ENCODE measurements at places on chromosomes 6 and 20.

DNA sequence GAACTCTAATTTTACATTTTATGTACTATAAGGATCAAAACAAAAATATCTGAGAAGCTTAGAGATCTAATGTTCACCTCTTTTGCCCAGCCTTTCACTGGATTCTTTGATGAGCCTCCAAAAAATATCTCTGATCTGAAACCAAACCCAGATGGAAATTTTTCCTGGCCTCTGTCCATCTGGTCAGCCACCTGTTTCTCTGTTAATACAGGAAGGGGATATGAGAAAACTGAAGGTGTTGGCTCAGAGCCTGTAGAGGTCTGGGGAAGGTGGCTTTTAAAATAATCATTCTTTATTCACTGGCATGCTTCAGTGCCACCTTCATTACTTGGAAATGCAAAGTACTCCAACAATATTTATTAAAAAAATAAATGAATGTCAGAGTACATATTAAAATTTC, 8.5 kb upstream of the MCM3 start:
- no peak for DNase-seq

GRCh38 chr6:104003803-104004516, 855.8 kb downstream of the HACE1 start:
- no peak for DNase-seq

GRCh38 chr6:36724514-36725390, 27.1 kb downstream of the RAB44 start:
- peak; percentile 36 for DNase-seq

DNA sequence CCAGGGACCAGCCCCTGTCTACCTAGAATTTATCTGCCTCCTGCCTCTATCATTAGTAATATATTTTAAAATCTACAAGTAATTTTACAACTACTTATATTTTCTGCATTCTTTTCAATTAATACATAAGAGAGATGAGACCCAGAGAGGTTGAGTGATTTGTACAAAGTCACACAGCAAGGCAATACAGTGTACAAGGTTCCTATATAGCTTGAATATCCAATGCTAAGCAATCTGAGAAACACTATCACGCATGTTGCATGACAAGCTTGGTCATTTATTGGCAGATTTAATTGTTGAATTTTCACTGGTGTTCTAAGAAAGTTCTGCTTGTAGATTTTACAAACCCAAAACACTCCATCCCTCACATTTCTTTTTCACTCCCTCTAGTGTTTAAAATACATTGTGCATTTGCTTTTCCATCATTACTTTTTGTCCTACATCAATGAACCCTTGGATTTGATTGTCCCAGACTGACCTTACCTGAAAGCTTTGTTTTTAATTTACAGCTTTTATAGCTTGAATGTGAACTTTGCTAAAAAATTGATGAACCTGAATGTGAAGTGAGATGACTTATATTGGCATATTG, 520.9 kb upstream of the CITED2 start:
- no peak for DNase-seq

DNA sequence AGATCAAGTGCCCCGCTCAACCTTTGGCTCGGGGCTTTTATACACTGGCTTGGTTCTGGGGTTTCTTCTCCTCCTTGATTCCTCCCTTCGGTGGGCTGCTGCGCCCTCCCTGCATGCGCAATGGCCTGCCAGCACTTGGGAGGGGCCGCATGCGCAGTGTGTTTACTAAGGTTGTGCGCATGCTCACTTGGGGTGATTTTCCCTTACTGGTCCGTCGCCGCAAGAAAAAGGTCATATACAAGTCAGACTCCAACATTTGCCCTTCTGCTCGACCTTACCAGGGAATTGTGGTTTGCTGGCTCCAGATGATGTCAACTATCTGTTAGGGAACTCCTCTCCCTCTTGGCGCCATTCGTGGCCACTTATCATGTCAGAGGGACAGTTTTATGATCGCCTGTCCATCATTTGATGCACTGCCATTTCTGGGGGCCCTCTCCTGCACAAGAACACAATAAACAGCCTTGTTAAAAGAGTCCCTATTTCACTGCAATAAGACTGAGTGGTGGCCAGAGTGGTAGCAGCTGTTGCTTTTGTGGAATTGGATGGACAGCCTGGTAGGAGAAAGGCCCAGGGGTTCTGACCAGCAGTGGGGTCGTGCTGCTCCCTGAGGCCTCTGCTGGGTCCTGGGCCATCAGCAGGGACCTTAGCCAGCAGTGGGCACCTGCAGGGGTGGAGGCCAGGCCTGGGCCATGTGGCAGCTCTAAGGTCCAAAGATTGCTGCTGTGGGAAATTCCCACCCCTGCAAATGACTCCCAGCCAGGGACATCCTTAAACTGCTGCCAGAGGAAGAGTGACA, 2.8 kb upstream of the LBP start:
- DNase-seq = no peak

- no peak for DNase-seq
Observed at GRCh38 chr6:100517106-100517505, 52.4 kb upstream of the SIM1 start.

GRCh38 chr6:109091314-109092024, 3.2 kb downstream of the SESN1 start:
- DNase-seq = no peak

GRCh38 chr20:62962891-62963613, 10.5 kb downstream of the SLC17A9 start:
- no peak for DNase-seq

DNA sequence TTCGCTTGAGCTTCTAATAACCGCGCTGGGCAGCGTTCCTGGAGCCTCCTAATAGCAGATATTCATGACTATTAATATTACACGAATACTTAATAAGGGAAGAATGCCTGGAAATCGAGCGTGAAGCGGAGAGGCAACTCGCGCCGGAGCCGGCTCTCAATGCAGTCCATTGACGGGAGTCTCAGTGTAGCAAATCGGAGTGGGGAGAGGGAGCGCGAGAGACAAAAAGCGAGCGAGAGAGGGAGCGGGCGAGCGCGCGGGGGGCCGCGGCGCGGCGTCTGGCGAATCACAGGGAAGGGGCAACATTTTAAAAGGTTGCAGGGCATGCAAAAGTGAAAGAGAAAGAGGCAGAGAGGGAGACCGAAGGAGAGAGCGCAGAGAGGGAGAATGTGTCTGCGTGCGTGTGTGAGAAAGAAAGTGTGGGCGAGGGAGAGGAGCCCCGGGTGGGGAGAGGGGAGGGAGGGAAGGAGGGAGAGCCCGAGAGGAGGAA, 2.9 kb downstream of the TFAP2A start:
- DNase-seq = no peak

DNA sequence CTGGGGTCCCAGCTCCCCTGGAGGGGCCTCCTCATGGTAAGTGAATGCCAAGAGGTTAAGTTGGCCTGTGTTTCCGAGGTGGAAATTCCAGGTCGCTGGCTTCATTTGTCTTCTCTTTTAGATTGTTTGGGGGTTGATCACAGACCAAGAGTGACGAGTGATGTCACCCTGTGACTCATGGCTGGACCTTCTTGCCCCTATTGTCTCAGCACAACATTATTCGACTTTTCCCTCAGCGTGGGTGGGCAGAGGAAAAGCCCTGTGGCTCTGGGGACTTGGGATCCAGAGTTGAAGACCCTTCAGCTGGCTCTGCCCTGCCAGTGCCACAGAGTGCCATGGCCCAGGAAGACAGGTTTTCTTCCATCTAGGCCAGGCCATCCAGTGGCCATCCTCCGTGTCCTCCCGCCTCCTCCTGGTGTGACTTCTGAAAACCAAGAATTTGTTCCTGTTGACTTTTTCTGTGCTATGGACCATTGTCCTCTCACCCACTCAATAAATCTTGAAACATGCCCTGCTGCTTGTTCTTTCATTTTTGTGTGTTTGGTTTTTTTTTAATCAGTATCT, 15.4 kb upstream of the SNHG17 start:
- DNase-seq = no peak

DNA sequence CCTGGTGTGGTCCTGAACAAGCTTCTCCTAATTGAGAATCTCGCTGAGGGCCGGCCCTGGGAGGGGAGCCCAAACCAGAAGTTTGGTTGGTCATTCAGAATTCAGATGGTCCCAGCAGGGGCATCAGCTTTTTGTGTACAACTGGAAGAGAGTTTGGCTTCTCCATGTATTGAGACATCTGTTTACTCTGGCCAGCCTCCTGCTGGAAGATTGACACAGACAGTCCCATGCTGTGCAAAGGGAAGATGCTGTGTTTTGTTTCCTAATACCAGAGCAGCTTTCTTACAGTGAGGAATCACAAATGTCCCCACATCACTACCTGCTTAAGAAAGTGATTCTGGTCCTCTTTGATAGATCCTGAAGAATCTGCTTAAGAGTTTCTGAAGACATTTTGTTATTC, 97.8 kb downstream of the PLEKHG1 start:
- DNase-seq = peak; percentile 75

- no peak for DNase-seq
Observed at GRCh38 chr20:18133962-18134361, 3.7 kb upstream of the KAT14 start.
